ENCODE measurements at places on chromosomes 7 and 10. TPM values are rescaled to one million over a fixed set of nuclear protein-coding genes. Genes with fewer than 3 reads are reported as not detected.

Gene ALKBH4
- 17.4 TPM for total RNA-seq

Gene RAPGEF5
- total RNA-seq = 1.3 TPM

Gene ZNF37A
- total RNA-seq = 15.5 TPM

Gene SCIN
- under 0.01 TPM for total RNA-seq

Gene LRMDA
- total RNA-seq = 2.0 TPM
